ENCODE measurements at places on chromosomes 1 and 21.

DNA sequence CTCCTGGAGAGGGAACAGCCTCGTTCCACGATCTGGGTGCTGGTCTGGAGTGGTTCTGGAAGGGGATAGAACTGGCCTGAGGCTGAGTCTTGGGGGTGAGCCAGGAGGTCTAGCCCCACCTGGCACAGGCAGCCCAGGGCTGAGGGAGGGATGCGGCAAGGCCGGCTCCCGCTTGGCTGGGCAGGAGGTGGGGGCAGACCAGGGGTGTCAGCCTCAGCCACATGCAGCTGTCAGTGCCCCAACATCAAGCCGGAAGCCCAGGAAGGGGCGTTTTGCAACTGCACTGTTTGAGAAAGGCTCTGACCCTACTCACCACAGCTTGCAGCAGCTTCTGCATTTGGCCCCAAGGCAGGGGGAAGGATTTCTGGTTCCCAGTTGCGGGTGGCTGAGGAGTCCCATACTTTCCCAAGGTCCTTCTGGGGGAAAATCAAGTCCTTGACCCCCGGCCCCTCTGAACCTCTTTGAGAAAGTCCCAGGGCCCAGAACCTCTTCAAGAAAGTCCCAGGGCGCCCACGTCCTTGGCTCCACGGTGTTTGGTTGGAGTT lies 2.0 kb downstream of the EFHD2 start:
- DNase-seq, result no peak

DNA sequence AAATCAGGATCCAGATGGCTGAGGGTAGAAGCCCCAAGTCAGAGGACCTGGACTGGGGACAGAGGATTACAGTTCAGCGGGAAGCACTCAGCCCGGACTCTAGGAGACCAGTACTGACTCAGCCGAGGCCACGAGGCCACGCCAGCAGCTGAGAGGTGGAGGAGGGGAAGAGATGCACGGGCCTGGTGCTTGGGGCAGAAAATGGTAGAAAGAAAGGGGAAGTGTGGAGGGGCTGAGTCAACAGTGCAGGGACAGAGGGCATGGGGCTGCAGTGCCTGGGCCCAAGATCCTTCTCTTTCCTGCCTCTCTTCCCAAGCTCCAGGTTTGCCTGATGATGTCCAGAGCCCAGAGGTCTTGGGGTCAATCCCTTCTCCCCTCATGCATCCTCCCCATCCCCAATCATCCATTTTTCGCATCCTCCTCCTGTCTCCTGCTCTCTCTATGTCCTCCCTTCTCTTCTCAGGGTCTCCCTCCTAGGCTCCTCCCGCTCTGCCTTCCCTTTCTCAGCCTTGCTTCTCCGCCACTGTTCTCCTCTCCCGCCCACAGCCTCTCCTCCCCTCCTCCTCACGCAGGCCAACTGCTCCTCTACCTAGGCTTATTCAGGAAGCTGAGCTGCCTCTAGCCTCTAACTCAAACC lies 7.7 kb downstream of the ARHGEF2 start:
- DNase-seq, result peak; percentile 20

DNA sequence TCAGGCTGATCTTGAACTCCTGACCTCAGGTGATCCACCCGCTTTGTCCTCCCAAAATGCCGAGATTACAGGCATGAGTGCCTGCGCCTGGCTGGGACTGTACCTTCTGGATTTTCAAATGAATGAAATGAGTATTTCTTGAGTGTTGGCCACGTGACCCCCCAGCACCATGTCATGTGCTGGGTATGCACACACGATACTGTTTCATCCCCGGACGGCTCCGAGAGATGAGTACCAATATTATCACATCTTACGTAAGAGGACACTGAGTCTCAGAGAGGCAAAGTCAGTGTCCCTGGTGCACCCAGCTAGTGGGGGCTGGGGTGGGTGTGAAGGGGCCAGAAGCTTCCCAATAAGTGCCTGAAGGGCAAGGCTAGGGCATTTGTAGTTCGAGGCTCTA lies 780 bp upstream of the CROCC start:
- no peak for DNase-seq

GRCh38 chr1:21935891-21936365 lies 1.2 kb downstream of the HSPG2 start:
- no peak for DNase-seq

- no peak for DNase-seq
Measured at GRCh38 chr21:20522611-20523010, 475.6 kb upstream of the NCAM2 start.

- no peak for DNase-seq
Measured at GRCh38 chr1:201883786-201884185, 4.9 kb upstream of the SHISA4 start.

- DNase-seq, result no peak
Measured at GRCh38 chr1:115545791-115546733, 95.7 kb upstream of the VANGL1 start.

GRCh38 chr1:1809489-1809888 lies 31.2 kb upstream of the NADK start:
- no peak for DNase-seq

GRCh38 chr1:205382561-205382960 lies 25.8 kb upstream of the KLHDC8A start:
- no peak for DNase-seq

- DNase-seq, result peak; percentile 54
Measured at GRCh38 chr21:38126666-38127303, 130.0 kb upstream of the KCNJ15 start.

- DNase-seq, result no peak
Measured at GRCh38 chr1:176605176-176605575, 142.2 kb downstream of the PAPPA2 start.

Data from stimulated activated CD4-positive, alpha-beta T cell treated with anti-CD3 and anti-CD28 coated beads, Interleukin-4, amount 100 ng/mL, for 48 hours (primary cell).